ENCODE measurements at places on chromosomes 3 and 15.
A peak's percentile ranks its signal among the peaks of the same experiment; 100 is the strongest.

DNA sequence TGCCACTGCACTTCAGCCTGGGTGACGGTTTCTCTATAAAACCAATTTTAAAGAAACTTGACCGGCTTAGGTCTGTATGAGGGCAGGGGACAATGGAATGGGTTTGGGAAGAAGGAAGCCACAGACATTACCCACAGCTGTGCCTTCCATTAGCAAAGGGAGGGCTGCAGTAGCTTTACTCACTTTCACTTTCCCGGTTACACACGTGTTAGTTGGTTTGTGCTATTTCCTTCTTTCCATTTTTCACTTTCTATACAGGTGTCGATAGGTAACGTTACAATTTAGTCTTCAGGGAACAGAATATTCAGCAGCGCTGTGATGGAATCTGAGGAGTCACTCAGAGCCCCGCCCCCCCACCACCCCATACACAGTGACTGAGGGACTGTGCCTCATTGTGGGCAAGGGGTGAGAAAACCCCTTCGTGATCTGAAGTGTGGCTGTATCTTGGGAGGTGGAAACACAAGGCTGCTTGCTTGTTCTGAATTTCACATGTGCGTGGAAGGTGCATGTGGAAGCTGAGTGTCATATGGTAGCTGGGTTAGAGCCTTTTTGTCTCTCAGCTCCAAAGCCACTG, 44.8 kb upstream of the RPL32 start:
- DNase-seq: no peak

- DNase-seq: no peak
These were observed 162.5 kb downstream of the FNDC3B start for GRCh38 chr3:172201870-172202236.

DNA sequence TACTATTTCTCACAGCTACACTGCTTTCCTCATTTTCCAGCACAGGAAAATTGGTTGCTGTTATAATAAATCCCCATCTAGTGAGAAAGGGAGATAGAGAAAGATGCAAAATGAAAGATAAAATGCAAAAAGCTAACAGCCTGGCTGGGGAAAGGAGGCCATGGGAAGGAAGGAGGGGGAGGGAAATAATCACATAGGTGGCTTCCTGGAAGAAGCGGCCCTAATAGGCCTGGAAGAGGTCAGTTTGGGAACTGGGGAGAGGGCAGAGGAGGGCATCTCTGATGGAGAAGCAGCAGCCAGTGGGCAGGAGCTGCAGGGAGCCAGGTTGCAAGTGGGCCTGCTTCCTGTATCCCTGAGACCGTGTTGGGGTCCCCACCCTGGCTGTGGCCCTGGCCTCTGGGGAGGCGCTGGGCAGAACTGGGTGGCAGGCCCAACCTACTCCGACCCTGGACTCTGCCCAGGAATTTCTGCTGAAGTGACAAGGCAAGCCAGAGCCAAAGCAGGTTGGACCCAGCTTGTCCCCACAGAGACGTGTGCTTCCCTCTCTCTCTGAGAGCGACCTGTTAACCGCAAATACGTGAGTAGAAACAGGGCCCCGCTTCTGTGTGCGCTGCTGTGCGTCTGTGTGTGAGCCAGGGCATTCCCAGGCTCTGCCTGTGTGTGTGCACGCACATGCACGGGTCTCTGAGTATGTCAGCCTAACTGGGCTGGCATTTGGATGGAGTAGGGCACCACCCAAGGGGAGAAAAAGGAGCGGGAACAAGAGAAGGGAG, 1.9 kb downstream of the SLC28A1 start:
- no peak for DNase-seq

GRCh38 chr3:68893600-68894239, 38.6 kb downstream of the TAFA4 start:
- DNase-seq: no peak

DNA sequence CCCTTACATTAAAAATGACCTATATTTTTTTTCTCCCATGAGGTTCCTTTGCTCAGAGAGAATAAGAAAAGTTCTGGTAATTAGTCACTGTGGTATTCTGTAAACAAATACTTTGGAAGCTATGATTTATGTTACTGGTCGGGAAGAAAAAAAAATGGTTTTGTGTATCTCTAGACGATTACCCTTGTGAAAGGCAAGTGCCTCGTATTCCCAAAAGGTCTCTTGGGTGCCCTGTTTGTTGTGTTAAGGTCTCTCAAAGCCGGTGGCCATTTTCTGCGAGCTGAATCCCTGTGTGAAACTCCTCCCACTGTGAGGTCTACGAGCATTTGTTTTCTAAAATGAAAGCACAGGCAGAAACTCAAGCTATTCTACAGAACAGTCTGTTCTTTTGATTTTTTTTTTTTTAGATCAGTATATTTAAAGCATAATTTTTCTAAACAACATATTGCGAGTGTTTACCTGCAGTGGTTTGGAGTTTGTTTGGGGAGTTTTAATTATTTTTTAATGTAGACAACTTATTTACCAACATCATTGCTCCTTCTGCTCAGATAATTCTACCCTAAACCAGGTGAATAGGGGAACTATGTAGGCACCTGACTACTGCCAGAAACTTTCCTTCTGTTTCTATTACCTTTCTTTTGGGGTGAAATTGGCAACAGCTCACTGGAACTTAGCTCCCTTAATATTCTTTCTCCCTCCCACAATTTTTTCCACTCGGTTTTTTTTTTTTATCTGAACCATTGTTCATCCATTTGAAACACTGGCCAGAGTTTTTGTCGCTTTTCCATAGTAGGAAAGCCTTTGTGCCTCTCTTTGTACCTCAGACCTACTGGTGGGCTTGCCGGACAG, 44.0 kb downstream of the ZBTB38 start:
- DNase-seq: peak; percentile 83

GRCh38 chr3:53846134-53846850, at the start of the genes CHDH and IL17RB:
Gene CHDH, minus strand, starts transcription at chr3:53846419. Its CDS starts 22,411 bp downstream, at chr3:53824008.
Gene IL17RB, plus strand, starts transcription at chr3:53846568. Its CDS starts 21 bp downstream, at chr3:53846589.
- no peak for DNase-seq
